SK-N-SH (cell line): ENCODE measurements at places on chromosomes 2 and 18. TPM values are rescaled to one million over a fixed set of nuclear protein-coding genes. Genes with fewer than 3 reads are reported as not detected.

- DNase-seq, result no peak
Measured at GRCh38 chr2:17012297-17012696, 346.7 kb upstream of the CYRIA start.

GRCh38 chr2:43158259-43158880, 68.0 kb downstream of the ZFP36L2 start:
- DNase-seq, result no peak

GRCh38 chr2:176364273-176364977, 95.2 kb downstream of the MTX2 start:
- DNase-seq, result no peak

UPP2 gene
- not detected in 2 replicates for polyA plus RNA-seq

C2orf81 gene
- 1.2 and 2.5 TPM in 2 replicates for polyA plus RNA-seq

CFAP210 gene
- polyA plus RNA-seq, result 0.03 TPM in 1 of 2 replicates, not detected in the other

STON1 gene
- 4.2 and 5.7 TPM in 2 replicates for polyA plus RNA-seq
